ENCODE measurements at places on chromosomes 16 and 17. TPM values are rescaled to one million over a fixed set of nuclear protein-coding genes. Genes with fewer than 3 reads are reported as not detected.

DNA sequence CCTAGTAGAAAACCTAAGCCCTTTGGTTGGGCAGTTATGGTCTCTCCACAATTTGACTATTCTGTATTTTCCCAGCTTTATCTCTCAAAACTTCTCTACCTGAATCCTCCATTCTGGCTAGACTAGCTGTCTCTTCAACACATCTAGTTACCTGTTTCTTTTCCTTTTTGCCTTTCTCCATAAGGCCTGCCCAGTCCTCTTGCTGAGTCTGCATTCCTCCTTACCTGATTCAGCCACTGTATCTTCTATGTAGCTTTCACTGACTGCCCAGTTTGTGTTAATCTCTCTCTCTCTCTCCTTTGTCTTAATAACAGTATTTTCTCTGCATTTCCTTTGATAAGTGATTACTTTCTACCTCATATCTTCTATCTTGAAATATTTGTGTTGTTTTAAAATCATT, 2.1 kb upstream of the EVI2A start:
- no peak overlapping the region for H3K27ac ChIP-seq
- no peaks in the 10 kb centered on the region for H3K4me1 ChIP-seq
- H3K27me3 ChIP-seq: no peaks in the 10 kb centered on the region
- peaks cover 8% of the 10 kb centered on the region for H3K36me3 ChIP-seq
- no peak overlapping the region for H3K4me3 ChIP-seq

- H3K36me3 ChIP-seq: peaks cover 10% of the 10 kb centered on the region
- H3K4me3 ChIP-seq: no peak overlapping the region
- DNase-seq: no peak
- H3K27ac ChIP-seq: no peak overlapping the region
These were observed 58.3 kb downstream of the USP32 start for GRCh38 chr17:60333628-60334031.

GRCh38 chr17:61260071-61260797, 139.4 kb upstream of the TBX2 start:
- no peak overlapping the region for H3K4me3 ChIP-seq
- DNase-seq: no peak
- no peak overlapping the region for H3K27ac ChIP-seq
- H3K4me1 ChIP-seq: no peaks in the 10 kb centered on the region

Gene SMIM36
- total RNA-seq: not detected

Gene ACD
- total RNA-seq: 23.9 TPM

Gene ARHGDIG
- 24.9 TPM for total RNA-seq

Measured in spinal cord (tissue), 10 donors.